ELR (cell line): ENCODE measurements at places on chromosomes 2 and 18.

DNA sequence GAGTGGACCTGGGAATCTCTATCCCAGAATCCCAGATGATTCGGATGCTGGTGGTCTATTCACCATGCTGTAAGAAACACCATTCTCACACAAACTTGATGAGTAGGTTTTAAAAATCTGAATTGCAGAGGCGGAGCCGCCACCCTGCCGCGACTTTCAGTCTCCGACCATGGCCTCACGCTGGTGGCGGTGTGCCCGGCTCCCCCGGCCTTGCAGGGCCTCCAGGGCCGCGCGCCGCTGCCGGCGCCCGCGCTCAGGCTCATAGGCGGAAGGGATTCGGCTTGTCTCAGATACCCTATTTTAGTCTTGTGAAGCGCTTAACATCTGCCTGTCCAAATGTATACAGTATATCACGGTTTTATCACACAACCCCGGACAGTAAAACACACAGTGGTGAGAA lies 2.6 kb upstream of the PPM1B start:
- no peak for DNase-seq

DNA sequence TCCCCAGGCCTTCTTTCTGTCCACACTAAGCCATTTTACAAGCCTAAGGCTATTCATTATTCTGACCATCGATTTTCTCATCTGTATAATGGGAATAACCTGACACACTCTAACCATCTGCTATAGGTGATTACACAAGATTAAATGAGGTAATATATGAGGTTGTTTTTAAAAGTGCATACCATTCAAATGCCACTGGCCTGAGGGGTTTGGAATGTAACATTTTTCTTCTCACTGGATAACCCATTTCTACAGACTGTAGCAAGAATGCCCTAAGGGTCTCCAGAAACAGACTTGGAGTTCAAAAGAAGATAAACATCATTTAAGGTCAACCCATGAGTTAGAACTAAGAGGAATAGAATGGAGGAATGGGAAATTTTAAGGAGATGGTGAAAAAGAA lies 111.7 kb upstream of the SETBP1 start:
- peak; percentile 11 for DNase-seq

GRCh38 chr2:189799531-189799930 lies 15.3 kb downstream of the PMS1 start:
- DNase-seq, result peak; percentile 85

DNA sequence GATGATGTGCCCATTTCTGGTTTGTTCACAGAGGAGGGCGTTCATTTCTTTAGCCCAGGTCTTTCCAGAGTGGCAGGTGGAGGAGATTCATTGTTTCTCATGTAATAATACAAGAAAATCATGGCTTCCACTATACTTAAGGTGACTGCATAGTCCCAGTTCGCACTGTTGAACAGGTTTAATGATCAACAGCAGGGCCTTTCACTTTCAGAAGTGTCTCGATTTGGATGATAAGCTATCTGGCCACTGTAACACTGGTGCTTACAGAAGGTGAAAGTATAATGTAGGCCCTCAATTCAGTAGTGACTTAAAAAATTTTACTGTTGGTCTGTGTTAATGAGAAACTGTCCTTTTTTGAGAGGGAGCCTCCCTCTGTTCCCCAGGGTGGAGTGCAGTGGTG lies 1.4 kb downstream of the RMC1 start:
- no peak for DNase-seq

GRCh38 chr2:168448980-168449379 lies 7.1 kb upstream of the CERS6 start:
- no peak for DNase-seq

DNA sequence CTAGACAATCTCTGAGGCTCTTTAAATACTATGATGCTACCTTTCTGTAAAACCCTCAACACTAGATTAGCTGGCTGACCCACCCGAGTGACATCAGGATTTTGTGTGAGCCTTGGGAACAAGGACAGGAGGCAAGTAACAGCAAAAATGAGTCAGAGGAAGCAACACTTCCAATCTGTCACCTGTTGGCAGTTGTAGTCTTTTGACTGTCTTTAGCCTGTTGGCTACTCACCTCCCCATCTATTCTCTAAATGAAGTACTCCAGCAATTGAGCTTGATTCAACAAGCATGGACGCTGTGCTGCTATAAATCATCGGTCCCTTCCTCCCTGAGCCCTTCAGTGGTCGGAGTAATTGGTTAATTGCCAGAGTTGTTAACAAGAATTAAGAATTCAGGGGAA lies 898.7 kb downstream of the BCL11A start:
- DNase-seq, result no peak

DNA sequence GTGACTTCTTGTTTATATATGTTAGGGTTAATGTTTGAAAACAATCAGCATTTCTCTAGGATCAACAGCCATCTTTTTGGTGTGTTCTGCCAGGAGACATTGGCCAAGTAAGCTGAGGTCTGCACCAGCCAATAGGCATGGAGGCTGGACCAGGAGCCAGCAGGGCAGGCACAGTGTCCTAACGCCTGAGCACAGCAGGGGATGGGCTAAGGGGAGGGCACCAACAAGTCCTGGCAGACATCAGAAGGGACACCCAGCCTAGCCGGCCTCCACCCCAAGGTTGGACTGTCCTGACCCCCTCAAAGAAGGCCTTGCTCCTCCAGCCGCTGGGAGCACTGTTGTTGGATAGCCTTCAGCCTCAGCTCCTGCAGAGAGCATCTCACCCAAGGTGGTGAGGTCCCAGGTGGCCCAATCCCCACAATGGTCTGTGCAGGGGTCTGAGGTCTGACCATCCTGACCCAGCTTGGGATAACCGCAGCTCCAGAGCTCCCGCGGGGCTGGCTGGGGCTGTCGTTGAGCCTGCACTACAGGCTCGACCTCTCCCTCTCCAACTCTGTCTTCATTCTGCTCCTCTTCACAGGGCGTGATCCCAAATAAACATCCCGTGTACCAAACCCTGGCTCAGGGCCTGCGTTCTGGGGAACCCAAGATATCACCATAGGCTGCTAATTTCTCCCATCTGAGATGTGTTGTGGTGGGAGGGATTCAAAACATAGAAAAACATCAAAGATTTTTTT lies 8.1 kb downstream of the TEX44 start:
- DNase-seq, result no peak
